ENCODE measurements at places on chromosomes 13 and 19.
A peak's percentile ranks its signal among the peaks of the same experiment; 100 is the strongest.

GRCh38 chr13:20160306-20161274 lies at the start of gene GJA3:
TSS of gene GJA3 (minus strand) at chr13:20161052. CDS start at chr13:20143288, 17,764 bp downstream.
- no peak for DNase-seq

DNA sequence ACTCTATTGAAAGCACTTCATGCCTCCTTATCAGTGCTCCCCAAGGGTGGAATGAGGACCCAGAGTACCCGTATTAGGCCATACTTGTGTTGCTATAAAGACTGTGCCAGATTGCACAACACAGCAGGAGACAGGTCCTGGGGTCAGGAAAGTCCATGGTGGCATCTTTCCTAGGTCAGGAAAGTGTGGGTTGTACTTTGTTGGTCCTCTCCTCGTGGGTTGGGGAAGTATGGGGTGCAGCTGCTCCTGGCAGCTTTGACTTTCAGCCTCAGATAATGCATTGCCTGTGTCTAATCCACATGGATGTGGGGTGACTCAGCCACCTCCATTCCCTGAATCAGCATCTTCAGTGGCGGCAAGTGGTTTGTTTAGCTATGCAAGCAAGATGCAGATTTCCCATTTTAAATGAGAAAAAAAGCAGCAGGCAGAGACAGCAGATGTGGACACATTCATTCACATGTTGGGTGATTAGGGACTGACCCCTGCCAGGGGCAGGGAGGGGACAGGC lies 8.4 kb upstream of the CYP2B6 start:
- DNase-seq = no peak

GRCh38 chr19:18603255-18603957 lies 3.2 kb downstream of the CRLF1 start:
- no peak for DNase-seq

GRCh38 chr19:33350538-33351309 lies 22.8 kb upstream of the CEBPG start:
- DNase-seq = no peak

- DNase-seq = no peak
Observed at GRCh38 chr13:98368019-98368418, 190.9 kb upstream of the RNF113B start.

- no peak for DNase-seq
Observed at GRCh38 chr13:64531400-64531799, 2698.7 kb downstream of the PCDH9 start.

DNA sequence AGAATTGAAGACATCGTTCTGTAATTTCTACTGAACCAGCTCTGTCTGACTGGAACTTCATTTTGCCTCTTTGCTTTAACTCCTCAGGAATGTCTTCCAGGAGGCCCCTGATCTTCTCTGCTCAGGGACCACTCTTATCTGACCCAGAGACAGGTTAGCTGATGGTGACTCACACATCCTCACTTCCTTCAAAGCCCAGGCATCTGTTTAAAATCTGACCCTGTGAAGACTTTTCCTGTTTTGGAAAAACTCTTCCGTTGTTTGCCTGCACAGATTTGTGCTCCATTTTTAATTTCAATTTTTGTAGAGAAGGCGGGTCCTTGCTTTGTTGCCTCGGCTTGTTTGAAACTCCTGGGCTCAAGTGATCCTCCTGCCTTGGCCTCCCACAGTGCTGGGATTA lies 1.6 kb downstream of the ARL11 start:
- DNase-seq = no peak

GRCh38 chr19:8343483-8343844 lies 402 bp upstream of the KANK3 start:
- no peak for DNase-seq

DNA sequence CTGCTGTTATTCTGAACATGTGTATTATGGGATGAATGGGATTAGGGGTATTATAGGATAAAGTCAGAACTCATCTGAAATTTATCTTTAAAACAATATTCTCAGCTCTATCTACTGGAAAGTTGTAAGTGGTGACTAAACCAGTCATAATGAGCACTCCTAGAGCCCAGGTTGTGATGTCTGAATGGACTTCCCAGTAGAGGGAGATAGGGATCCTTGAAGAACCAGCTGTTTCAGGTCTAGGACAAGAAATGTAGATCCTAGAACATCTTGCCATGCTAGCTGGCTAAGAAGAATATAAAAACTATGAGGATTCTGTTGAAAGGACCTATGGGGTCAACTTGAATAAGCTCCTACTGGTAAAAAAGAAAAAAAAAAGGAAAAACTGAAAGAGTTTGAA lies 310.8 kb downstream of the SLC7A1 start:
- DNase-seq = no peak

GRCh38 chr13:35814605-35815011 lies 316.6 kb downstream of the DCLK1 start:
- DNase-seq = no peak

DNA sequence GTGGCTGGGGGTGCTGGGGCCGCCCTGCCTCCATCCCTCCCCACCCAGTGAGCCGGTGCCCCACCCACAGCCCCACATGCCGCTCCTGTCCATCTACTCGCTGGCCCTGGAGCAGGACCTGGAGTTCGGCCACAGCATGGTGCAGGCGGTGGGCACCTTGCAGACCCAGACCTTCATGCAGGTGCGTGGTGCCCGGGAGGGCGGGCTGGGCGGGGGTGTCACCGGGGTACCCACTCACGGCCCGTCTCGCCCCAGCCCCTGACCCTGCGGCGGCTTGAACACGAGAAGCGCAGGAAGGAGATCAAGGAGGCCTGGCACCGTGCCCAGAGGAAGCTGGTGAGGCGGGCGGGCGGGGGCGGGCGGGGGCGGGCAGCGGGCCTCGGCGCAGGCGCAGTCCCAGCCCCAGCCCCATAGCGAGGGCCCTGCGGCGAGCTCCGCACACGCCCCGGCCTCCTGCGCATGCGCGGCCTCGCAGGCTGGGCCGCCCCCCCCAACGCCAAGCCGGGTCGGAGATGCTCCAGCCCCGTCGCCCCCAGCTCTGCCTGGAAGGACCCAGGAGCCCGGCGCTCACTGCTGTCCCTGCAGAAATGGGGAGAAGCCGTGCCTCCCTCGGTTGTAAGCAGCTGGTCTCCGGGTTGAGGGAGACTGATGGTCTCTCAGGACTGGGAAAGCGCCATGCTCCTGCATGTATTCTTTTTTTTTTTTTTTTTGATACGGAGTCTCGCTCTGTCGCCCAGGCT lies 7.7 kb downstream of the ARHGAP45 start:
- DNase-seq = peak; percentile 31

DNA sequence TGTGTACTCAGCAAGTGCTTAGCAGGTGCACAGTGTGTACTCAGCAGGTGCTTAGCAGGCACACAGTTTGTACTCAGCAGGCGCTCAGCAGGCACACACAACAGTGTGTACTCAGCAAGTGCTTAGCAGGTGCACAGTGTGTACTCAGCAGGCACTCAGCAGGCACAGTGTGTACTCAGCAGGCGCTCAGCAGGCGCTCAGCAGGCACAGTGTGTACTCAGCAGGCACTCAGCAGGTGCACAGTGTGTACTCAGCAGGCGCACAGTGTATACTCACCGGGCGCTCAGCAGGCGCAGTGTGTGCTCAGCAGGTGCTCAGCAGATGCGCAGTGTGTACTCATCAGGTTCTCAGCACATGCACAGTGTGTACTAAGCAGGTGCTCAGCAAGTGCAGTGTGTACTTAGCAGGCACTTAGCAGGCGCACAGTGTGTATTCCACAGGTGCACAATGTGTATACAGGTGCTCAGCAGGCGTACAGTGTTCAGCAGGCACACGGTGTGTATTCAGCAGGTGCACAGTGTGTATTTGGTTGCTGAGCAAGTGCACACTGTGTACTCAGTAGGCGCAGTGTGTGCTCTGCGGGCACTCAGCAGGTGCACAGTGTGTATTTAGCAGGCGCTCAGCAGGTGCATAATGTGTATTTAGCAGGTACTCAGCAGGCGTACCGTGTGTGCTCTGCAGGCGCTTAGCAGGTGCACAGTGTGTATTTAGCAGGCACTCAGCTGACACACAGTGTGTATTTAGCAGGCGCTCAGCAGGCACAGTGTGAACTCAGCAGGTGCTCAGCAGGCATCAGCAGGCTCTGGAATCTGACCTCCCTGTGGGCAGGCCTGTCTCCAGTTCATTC lies 15.1 kb downstream of the CRTC1 start:
- no peak for DNase-seq

DNA sequence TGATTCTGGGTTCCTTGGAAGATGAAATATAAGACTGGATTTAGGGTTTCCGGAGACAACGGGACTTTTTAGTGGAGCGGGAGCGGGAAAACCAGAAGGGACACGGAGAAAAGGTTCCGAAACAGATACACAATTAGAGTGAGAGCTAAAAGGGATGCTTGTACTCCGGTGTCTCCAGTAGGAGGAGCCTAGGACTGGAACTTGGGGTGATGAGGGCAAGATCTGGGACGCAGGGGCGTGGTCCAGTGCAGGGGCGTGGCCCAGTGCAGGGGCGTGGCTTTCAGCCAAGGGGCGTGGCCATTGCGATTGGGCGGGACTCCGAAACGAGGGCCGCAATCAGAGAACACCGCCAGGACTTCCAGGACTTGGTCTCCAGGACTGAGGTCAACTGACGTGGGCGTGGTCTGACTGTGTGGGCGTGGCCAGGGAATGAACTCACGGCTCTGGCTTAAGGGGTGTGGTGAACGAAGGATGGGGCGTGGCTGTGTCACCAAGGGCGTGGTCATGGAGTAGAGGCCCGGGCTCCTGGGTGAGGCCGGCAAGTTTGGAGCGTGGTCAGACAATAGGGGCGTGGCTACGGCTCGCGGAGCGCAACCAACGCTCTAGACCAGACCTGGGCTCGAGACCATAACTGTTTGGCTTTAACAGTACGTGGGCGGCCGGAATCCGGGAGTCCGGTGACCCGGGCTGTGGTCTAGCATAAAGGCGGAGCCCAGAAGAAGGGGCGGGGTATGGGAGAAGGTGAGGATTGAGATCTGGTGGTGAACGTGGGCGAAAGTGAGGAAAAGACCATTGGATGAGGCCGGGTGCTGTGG lies at the start of gene DKKL1:
TSS of gene DKKL1 (plus strand) at position 610 of the 815 bp plus-strand sequence. CDS start at position 732, 122 bp downstream.
- DNase-seq = no peak

- DNase-seq = no peak
Observed at GRCh38 chr13:111328574-111329410, 8.3 kb downstream of the TEX29 start.

DNA sequence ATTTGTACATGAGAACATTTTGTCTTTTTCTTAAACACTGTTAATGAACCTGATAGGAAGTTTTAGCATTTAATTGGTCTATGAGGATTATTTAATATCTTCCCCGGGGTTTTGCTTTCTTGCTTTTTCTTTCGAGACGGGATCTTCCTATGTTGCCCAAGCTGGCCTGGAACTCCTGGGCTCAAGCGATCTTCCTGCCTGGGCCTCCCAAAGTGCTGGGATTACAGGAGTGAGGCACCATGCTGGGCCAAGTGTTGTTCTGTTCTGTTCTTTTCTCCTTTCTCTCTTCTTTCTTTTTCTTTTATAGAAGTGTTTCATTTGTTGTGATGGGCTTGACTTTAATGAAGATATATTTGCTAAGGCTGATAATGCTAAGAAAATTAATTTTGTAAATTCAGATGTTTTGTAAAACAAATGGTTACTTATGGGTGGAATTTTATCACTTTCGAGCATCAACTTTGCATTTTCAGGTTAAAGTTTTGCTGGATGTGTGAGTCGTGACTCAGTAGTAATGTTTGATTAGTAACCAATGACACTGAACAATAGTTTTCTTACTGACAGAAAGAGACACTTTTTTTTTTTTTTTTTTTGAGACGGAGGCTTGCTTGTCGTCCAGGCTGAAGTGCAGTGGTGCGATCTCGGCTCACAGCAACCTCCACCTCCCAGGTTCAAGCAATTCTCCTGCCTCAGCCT lies 2.2 kb downstream of the PAN3 start:
- DNase-seq = no peak

DNA sequence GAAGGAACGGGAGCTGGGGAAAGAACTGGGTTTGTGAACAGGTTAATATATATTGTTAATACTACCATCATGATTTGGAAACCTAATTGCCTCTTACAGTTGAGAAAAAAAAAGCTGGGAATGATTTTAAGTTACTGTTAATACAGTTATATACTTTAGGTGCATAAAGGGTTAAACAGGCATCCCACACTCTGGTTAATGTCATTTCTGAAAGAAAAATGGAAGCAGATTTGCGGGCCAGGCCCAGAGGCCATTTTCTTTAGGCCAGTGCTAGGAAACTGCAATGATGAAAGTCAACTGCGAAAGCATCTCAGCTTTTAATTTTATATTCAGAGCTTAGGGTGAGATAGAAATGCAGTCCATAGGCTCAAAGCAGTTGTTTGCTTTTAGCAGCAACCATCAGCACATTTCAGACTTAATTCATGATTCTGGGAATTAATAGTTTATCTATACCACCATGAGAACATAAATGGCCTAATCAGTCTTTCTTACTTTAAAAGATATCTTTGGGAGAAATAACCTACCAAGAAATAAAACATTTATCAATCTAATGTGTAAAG lies 592.8 kb downstream of the GPC6 start:
- no peak for DNase-seq

DNA sequence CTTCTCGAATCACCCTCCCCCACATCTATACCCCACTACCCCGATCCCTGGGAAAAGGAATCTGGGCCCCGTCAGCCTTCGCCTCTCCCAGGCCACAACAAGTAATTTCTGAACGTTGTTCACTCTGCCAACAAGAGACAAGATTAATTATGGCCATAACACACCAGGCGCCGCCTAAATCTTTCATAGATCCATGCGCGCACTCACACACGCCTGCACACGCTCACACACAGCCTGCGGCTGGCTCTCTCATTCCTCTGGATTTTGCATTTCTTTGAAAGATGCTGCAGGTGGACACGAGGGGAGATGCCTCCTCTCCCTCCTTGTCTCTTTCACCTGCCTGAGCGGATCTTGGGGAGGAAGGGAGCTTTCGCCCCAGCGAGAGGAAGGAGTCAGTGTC lies 17.1 kb downstream of the ZNRF4 start:
- no peak for DNase-seq

DNA sequence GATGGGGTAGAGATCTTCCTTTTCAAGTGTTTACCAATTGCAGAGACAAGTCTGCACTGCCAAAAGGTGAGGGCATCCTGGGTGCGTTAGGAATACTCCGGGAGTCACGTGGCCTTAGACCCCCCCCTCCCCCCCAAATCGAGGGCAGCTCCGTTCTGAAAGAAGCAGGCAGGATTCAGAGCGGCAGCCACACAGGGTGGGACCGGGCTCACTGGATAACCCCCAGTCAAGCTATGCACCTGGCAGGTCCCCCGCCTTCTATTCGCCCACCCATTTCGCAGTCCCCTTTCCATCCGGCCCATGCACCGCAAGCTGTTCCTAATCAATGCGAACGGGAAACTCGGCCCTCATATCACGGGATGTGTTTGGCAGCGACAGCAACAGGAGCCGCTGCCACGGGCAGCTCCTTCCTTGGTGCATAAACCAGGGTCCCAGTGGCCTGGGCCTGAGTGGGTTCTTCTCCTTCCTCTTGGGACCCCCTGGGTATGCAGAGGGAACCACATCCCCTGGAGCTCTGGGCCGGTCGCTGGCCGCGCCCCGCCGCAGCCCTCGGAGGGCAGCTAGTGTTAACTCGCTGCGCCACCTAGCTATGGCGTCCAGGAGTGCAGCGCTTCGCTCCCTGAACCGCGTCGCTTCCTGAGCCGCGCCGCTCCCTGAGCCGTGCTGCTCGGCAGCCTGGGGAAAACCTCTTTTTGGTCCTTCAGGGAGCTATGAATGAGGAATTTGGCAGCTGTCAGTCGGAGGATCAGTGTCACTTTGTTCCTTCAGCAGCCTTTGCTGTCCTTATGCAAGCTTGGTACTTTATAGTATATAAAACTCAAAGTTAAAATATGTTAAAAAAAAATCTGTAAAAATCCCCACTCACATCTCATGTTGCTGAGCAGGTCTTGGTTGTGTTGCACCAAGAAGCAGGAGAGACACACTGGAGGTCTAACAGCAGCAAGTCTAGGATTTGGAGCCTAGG lies 41.4 kb downstream of the LYL1 start:
- no peak for DNase-seq

GRCh38 chr13:31894931-31895330 lies 136.6 kb upstream of the FRY start:
- no peak for DNase-seq
